ENCODE measurements at places on chromosomes 6 and 20.

DNA sequence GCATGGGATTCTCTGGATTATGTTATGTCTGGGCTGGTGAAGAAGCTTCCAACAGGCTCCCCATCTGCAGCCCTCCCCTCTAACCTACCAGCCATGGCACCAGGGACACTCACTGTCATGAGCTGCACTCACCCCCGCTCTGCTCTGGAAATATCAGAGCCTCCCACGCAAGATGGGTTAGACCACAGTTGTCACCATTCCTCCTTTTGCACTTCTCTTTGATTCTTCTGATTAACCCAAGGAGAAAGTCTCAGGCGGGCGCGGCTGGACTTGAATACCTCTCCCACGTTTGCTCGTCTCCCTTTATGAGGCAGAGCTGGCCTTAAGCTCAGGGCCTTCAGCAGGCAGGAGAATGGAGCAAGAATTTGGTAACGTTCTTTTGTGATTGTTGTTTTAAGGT, 128.1 kb downstream of the CEBPB start:
- no peak for DNase-seq

DNA sequence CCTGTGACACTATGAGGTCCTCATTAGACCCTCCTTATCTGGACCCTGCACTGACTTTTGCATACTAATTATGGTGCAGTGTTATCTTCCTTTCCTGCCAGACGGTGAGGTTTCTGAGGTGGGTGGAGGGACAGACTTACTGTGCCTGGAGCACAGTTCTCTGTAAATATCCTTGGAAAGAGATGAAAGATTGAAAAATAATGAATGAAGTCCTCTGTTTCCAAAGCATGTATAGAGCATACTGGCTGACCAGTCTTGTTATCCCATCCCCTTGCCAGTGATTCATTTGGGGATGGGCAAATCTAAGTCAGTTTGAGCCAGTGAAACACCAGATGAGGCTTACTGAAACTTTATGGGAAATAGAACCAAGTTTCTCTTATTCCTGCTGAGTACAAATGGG, 152.6 kb upstream of the HDDC2 start:
- DNase-seq, result no peak

DNA sequence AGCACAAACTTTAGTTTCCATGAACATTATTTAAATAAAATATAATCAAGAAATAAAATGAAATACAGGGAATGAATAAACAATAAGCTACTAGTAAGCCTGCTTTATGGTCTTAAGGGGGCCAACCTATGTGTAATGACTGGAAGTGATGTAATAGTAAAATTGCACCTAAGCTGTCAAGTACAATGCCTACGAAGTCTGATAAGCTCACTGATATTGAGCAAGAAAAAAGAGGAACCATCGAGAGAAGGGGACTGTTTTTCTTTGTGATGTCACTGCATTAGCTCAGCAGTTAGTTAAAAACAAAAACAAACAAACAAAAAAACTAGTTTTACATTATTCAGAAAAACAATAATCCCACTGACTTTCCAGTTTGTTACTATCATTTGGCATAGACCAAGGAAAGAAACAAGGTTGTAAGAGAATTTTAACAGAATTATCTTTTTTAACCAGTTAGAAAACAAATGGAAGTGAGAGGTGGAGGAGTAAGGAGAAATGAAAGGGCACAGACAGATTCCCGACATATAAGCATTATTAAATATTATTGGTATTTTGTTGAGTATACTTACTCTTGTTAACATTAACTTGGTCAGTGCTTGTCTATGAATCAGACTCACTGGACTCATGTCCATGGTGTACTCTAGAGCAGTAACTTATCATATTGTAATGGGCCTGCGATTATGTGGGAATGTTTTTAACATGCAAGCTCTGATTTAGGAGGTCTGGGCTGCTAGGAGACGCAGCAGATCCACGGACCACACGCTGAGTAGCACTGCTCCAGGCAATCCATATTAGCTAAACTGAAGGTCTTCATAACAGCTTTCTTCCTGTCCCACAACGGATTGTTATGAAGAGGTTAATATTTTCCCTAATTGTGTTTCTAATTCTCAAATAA, 99.6 kb upstream of the HMGCLL1 start:
- DNase-seq, result no peak

DNA sequence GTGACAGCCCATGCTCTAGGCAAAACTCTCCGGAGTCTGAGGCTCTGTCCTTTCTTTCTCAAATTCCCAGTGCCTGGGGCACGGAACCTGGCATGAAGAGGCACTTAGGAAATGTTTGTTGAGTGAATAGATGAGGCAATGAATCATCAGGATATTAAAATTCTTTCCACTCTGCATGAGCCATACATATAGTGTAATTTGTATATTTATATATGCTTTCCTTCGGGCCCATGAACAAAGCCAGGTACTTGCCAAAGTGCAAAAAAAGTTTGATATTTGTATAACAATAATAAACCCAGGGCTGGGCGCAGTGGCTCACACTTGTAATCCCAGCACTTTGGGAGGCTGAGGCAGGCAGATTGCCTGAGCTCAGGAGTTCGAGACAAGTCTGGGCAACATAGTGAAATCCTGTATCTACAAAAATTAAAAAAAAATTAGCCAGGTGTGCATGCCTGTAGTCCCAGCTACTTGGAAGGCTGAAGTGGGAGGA, 212.3 kb upstream of the ZNF217 start:
- peak; percentile 73 for DNase-seq

DNA sequence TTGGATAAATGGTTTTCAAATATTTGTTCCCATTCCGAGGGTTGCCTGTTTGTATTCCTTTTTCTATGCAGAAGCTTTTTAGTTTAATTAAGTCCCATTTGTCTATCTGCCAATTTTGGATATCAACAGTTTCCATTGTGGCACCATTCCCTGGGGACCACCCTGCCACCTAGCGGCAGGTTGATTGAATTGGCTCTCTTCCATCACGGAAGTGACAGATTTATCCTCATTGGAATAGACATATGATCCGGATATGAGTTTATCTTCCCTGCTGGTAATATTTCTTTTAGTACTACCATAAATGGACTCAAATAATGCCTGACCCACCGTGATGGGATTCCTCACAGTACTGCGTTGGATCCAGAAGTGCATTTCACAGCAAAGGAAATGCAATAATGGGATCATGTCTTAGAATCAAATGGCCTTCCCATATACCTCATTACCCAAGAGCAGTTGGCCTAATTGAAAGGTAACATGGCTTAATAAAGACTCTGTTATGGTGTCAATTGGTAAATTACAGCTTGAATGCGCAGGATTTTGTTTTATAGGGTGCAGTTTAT, 327.0 kb downstream of the BMP2 start:
- no peak for DNase-seq

- no peak for DNase-seq
These were observed 4.2 kb upstream of the TSBP1 start for GRCh38 chr6:32375739-32376529.

DNA sequence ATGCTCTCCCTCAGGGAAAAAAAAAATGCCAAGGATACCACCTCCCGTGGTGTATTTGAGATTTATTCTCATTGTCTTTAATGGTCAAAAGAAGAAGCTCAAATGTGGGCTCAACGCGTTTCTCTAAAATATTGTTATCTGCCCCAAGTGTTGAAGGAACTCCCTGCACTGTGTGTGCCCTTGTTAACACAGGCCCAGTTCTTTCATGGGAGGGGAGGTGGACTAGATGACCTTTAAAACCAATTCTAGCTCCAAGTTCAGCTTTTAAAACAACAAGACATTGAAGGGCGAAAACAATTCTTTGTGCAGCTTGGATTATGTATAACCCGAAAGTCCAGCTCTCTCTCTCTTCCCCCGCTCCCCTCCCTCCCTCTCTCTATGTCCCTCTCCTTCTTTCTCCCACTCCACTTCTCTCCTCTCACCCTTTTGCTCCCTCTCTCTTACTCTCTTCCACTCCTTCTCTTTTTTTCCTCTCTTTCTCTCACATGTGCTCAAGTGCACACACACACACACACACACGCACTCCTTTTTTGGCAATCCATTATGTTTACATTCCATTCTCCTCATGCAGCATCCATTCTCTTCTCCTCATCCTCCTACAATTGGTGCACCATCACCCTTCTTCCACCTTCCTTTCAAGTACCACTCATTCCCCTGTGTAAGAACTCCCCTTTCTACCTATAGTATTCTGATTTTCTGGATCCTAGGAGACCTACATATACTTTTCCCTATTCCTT, 8.5 kb downstream of the HLA-DMB start:
- peak; percentile 72 for DNase-seq

DNA sequence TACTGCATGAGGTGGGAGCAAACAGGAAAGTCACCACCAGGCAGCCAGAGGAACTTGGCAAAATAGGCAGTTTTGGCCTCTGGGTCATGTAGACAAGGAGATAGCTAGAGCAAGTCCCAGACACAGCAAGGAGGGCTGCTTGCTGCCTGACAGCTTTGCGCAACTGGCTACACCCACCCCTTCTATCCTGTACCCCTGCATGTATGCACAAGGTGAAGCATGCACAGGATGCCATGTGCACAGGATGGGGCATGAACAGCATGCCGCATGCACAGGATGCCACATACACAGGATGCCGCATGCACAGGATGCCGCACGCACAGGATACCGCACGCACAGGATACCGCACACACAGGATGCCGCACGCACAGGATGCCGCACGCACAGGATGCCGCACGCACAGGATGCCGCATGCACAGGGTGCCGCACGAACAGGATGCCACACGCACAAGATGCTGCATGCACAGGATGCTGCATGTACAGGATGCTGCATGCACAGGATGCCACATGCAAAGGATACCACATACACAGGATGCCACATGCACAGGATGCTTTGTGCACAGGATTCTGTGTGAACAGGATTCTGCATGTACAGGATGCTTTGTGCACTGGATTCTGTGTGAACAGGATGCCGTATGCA, 104.9 kb upstream of the IYD start:
- DNase-seq, result no peak

DNA sequence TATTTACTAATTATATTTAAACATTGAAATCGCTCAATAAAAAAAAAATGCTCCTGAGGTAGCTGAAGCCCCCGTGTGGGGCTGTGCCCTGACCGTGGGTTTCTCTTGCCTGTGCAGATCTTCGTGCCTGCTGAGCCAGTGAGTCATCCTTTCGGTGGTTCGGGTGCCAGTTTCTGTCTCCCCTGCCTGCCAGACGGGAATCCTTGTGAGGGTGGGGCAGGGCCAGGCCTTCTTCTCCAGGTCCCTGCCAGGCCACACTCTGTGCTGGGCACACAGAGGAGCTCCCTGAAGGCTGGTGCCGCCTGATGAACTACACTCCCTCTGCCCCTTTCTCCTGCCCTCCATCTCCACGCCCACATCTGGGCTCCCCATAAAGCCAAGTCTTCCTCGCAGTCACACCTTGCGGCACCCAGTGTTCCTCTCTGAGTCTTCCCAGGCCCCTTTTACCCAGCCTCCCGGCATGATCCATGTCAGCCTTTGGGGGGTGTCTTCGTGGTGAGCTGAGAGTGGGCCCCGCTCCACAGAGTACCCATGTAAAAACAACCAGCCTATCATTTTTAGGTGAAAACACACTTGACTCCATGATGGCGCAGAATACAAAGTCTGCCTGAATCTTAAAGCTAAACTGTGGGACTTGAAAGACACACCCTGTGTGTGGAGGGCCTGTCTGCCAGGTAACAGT, 19.3 kb downstream of the FGD2 start:
- DNase-seq, result peak; percentile 58

DNA sequence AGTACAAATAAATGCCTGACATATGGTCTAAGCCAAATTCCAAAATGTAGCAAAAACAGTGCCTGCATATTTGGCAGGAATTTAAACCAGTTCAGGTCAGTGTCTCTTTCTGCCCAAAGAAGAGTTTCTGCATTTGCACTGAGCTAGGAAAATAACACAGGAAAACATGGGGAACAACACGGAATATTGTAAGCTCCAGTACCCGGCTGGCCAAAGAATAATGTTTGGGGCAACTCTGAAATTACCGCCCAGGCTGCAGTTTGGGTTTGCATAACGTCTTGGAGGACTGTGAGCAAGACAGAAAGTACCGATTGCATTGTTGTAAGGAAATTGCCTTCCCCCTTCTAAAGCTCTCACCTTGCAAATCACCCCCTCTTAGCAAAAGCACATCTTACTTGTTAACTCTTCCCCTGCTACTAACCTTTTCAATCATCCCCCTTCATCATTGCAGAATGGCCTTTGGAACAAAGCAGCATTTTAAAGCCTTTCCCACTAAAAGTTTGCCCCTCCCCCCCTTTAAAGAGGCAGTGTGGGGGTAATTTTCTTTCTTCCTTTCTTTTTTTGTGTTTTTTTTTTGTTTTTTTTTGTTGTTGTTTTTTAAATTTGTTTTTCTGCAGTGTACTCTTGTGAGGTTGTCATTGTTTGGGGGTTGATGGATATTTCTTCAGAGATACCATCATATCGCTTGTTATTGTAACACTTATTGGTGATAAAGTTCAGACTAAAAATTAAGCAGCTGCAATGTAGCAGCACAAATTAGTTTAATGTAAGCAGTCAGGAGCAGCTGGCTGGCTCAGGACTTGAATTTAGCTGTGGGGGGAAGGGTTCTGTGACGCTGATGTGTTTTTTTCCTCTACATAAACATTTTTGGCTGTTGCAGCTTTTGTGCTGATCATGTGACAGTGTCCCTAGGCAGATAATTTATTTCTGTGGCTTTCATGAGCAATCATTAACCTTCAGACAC, 100.0 kb upstream of the CITED2 start:
- peak; percentile 56 for DNase-seq

- DNase-seq, result no peak
These were observed 208.7 kb upstream of the PMEPA1 start for GRCh38 chr20:57918551-57918950.

GRCh38 chr6:438634-439170, 47.1 kb downstream of the IRF4 start:
- no peak for DNase-seq

DNA sequence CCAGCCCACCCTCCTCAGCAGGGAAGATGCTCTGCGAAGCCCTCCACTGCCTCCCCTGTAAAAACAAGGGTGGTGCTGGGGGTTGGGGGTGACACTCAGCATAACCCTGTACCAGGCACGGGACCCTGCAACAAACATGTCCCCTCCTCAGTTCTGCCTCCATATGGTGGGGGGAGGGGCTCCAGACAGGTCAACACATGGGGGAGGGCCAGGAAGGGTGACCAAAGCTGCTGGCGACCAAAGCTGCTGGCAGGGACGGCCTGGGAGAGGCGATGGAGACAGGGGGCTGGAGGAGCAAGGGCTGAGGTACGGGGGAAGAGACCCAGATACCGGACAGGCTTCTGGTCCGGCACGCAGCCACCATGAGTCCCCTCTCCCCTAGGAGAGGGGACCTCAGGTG, 123.2 kb downstream of the TAF4 start:
- DNase-seq, result no peak

- DNase-seq, result no peak
These were observed 25.7 kb upstream of the CTNNBL1 start for GRCh38 chr20:37668166-37668565.
